ENCODE measurements at places on chromosomes 1 and 21. TPM values are rescaled to one million over a fixed set of nuclear protein-coding genes. Genes with fewer than 3 reads are reported as not detected.

The C1QB gene
- total RNA-seq, result 330 TPM

The NDUFS5 gene
- 393 TPM for total RNA-seq

GRCh38 chr1:185291159-185291558 lies 25.9 kb downstream of the IVNS1ABP start:
- DNase-seq, result no peak

DNA sequence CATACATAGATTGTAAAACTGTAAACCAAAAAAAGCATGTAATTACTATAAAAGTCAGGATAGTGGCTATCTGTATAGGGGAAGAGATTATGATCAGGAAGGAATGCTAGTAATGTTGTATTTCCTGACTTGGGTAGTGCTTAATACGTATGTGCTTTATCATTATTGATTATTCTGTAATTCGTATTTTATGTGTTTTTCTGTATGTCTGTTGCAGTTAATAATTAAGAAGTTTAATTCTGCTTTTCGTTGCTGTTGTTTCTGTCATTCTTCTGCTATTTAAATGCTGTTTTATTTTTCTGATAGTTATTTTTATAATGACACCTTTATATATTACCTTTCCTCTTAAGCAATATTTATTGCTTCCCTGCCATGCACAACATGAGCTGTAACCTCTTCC lies 29.3 kb upstream of the TRIM33 start:
- DNase-seq, result no peak

DNA sequence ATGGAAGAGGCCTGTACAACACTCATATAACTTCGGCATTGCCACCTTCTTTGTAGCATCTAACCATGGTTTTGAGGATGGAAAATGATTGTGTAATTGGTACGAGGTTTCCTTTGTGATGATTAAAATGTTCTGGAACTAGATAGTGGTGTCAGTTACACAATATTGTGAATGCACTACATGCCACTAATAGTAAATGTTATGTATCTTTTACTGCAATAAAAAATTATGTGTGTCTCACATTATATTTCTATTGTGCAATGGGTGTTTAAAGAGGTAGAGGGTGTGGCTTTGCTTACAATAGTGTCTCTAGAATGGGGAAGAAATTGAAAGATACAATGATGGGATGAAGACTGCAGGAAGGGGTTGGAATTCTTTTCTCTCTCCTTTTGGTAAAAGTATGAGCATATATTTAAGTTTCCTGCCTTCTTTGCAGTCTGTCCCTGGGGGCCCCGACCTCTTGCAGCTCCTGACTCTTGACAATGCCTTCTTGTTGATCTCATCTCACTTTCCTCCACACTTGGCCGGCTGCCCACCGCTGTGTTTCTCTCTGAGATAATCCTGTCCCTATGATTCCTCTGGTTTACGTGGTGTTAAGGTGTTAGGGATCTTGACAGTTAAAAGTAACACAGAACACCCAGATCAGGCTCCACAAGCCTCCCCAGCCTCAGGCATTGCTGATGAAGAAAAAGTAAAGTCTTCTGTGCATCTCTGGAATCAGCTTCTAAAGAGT lies 39.3 kb downstream of the MTARC1 start:
- DNase-seq, result no peak

GRCh38 chr21:45253633-45254459 lies 33.8 kb downstream of the POFUT2 start:
- no peak for DNase-seq

The CFHR5 gene
- total RNA-seq, result not detected

GRCh38 chr1:165228676-165229075 lies 127.8 kb downstream of the LMX1A start:
- DNase-seq, result no peak

The PLA2G2A gene
- total RNA-seq, result 342 TPM

The OR2T33 gene
- total RNA-seq, result not detected

The PSMB2 gene
- 26.7 TPM for total RNA-seq

The RNU1-4 gene
- total RNA-seq, result under 0.01 TPM

DNA sequence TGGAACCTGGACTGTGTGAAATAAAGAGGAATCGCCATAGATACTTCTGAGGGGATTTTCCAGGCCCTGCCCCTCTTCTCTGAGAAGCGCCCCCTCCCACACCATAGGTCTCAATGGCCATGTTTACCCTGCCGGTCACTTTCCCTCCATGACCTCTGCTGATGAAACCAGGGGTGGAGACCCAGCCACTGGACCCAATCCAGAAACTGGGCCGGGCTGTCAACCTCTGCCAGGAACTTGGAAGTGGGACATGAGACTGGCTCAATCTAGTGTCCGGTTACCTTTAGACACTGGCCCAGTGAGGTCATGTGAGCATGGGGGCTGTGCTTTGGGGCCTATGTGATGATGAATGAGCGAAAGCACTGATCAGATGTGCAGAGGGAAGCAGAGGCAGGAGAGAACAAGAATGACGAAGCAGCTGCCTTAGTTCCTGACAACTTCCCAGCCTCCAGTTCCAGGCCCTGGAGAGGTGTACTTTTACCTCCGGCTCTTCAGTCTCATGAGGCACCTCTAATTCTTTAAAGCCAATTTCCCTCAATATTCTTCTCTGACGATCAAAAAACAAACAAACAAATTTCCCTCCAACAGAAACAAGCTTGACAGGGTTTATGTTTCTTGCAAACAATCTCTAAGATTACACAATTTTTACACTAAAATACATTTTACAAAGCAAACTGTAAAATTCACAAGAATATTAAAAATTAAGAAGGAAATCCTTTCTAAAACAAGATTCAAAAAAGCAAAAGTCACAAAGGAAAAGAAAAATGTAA lies 4.9 kb downstream of the ASAP3 start:
- DNase-seq, result peak; percentile 66

DNA sequence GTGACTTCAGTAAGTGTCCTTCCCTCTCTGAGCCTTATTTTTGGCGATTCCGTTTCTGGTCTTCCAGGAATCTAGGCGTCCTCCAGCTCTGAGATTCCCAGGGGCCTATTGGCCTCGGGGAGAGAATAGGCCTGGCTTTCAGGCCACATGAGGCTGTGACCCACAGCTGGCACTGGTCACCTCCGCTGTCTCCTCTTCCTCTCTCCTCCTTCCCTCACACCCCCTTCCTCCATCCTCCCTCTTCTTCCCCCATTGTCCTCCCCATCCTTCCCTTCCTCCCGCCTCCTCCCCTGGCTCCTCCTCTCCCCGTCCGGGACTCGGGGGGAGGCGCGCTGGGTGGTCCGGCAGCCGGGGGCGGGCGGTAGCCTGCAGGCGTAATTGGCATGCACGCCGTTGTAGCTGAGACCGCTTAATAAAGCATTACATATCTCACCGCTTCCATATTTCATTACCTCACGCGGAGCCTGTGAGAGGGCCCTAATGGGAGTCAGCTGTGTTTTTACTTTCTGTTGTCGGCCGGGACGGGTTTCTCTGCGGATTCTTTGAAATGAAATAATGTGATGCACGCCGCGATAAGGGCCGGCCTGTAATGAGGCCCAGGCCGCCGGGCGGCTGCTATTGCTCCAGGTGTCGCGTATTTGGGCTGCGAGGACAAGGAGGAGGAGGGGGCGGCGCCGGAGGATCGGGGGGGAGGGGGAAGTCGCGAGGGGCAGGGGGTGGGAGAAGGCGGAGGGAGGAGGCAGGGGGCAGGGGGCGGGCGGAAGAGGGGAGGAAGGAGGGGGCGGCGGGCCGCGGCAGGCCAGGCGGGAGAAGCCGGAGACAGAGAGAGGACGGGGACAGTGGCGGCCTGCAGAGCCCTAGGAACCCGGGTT lies 95.3 kb downstream of the FOXD2 start:
- DNase-seq, result peak; percentile 21

All from breast epithelium (tissue), 4 donors.